Effector memory CD8-positive, alpha-beta T cell (primary cell): ENCODE measurements at places on chromosomes 1 and 21.

GRCh38 chr1:194300776-194301175 is 1114.4 kb upstream of the B3GALT2 start:
- no peaks in the 10 kb centered on the region for H3K4me1 ChIP-seq
- no peaks in the 10 kb centered on the region for H3K36me3 ChIP-seq
- H3K4me3 ChIP-seq: no peak overlapping the region
- no peaks in the 10 kb centered on the region for H3K27me3 ChIP-seq

DNA sequence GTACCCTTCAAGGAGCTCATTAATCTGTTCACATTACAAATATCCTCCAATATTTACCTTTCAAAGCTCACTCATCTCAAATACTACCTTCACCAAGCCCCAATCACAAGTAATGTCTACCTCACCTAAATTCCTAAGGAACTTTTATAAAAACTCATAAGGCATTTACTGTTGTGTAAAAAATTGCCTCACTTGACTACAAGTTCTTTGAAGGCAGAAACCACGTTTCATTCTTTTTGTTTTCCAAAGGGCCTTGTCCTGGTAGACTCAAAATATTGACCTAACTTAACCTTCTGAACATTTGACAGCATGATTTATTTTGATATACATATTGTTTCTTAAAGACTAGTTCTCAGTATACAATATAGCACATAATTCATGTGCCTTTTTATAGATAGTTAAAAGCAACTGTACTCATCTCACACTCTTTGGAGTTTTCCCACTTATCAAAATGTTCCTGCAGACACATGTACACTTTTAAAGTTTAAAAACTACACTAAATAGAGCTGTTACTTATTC is 2.5 kb downstream of the USP33 start:
- peak overlapping the region; percentile 14 for H3K27ac ChIP-seq
- peaks cover 14% of the 10 kb centered on the region for H3K36me3 ChIP-seq
- no peak for DNase-seq
- H3K4me3 ChIP-seq: peak overlapping the region; percentile 88

GRCh38 chr1:38029685-38030511 is 16.7 kb downstream of the POU3F1 start:
- H3K4me3 ChIP-seq: peak overlapping the region; percentile 52
- DNase-seq: no peak
- H3K27me3 ChIP-seq: no peaks in the 10 kb centered on the region
- H3K4me1 ChIP-seq: peaks cover 36% of the 10 kb centered on the region
- H3K27ac ChIP-seq: peak overlapping the region; percentile 89

DNA sequence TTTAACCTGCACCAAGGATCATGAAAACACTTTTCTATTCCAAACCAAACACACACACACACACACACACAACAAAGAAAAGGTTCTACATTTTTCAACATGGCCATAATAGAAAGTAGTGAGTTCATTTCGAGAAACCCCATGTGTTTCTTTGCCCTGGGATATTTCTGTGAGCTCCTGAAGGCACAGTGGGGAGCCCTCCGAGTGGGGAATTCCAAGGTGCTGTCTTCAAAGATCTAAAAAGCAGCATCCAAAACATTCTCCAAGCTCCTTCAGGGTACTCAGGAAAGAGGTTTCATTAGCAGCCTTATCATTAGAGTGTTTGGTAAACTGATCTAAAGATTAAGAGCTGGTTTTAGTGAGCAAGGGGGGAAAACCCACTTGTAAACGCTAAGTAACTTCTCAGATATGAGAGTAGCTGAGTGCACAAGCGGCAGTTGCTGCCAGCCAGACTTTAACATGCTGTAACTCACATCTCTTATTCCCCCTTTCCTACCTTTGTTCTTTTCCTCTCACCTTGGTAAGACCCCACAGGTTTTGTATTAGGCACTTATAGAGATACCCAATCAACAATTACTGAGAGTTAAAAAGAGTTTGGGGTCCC is 38.3 kb downstream of the ZC3H11B start:
- H3K4me1 ChIP-seq: no peaks in the 10 kb centered on the region
- DNase-seq: no peak
- no peak overlapping the region for H3K4me3 ChIP-seq
- H3K36me3 ChIP-seq: no peaks in the 10 kb centered on the region
- H3K27ac ChIP-seq: no peak overlapping the region

DNA sequence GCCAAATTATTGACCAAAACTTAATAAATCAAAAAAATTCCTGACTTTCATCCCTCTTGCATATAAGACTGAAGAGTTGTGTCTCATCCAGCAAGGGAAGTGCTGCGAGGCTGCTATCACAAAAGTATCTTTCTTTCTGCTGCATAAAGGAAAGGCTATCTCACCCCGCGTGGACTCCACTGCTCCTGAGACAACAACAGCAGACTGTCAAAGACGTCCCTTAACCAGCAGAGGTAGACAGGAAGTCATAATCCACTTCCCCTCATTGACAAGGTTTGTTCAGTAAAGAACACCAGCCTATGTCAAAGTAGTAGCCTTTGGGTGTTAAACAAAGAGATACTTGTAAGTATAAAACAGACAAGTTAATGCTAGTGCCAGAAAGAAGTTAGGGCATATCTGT is 29.4 kb downstream of the VPS26C start:
- H3K27ac ChIP-seq: peak overlapping the region; percentile 92
- DNase-seq: no peak

DNA sequence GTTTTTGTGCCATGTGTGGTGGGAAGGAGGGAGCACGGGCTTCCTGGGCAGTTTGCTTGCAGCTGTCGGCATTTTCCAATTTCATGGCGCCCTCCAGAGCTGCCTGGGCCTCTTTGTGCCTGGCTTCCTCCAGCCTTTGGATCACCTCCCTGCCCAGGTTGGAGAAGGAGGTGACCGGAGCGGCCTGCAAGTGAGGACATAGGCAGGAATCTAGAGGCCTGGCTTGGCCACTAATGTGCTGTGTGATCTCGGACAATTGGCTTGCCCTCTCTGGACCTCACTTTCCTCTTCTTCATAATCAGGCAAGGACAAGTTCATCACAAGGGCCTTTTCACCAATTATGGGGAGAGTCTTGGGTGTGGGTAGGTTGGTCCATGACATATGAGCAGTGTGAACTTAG is 245.1 kb downstream of the MATN1 start:
- no peak overlapping the region for H3K27ac ChIP-seq
- no peaks in the 10 kb centered on the region for H3K4me1 ChIP-seq
- H3K36me3 ChIP-seq: peaks cover 3% of the 10 kb centered on the region

- H3K4me3 ChIP-seq: no peak overlapping the region
- DNase-seq: no peak
- no peaks in the 10 kb centered on the region for H3K27me3 ChIP-seq
- peaks cover 30% of the 10 kb centered on the region for H3K4me1 ChIP-seq
- H3K36me3 ChIP-seq: no peaks in the 10 kb centered on the region
Observed at GRCh38 chr1:168498159-168498631, 45.6 kb downstream of the XCL2 start.

DNA sequence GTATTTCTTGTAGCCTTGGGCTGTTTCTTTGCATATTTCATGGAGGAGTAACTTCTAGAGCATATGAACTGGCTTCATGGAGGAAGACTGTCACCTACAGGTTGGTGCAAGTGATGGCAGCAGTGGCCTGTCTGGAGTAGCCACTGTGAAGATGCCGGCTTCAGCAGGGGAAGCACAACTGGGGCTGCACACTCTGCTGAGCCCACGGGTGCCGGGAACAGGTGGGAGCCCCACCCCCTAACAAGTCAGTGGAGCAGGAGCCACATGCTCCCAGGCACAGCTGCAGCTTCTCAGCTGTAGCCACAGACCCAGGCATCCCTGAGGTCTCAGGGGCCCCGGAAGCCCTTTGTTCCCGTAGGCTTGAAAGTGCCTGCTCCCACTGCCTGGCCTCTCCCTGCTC is 43.2 kb upstream of the C1orf185 start:
- no peaks in the 10 kb centered on the region for H3K4me1 ChIP-seq
- no peaks in the 10 kb centered on the region for H3K36me3 ChIP-seq
- H3K27ac ChIP-seq: no peak overlapping the region
- peaks cover 29% of the 10 kb centered on the region for H3K27me3 ChIP-seq
- no peak overlapping the region for H3K4me3 ChIP-seq

GRCh38 chr1:30166174-30166573 is 557.2 kb downstream of the MATN1 start:
- peaks cover 41% of the 10 kb centered on the region for H3K27me3 ChIP-seq
- H3K4me3 ChIP-seq: no peak overlapping the region
- H3K4me1 ChIP-seq: no peaks in the 10 kb centered on the region
- DNase-seq: no peak

DNA sequence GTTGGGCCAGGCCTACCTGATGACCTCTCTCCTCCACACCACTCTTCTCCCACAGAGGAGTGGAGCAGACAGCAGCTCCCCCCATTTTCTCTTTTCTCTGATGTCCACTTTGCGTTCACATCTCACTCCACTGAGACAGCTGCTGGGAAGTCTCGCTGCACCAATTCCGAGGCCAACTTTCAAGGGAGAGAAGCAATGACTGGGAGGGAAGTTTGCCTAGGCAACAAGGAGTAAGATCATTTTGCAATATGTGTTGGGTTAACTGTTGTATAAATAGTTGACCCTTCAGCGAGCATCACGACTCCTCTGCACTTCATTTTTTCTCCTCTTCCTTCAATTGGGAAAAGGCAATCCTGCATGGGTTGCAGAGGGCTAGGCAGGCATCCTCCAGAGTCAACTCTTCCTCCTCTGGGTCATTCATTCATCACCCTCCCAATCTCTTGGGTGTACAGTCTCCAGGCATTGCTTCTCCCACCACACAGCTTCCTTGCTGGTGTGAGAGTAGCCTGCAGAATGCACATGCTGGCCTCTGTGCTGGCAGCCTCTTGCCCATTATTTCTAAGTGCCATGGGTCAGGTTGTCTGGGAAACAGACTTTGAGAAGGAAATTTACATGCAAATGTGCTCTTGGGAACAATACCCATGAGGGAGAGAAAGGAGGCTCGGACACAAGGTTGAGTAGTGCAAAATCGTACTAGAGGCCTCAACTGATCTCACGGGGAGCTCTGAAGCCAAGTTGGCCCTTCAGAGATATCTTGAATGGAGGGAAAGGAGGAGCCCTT is 75.8 kb upstream of the BCAR3 start:
- H3K27me3 ChIP-seq: no peaks in the 10 kb centered on the region
- peaks cover 15% of the 10 kb centered on the region for H3K4me1 ChIP-seq
- no peak overlapping the region for H3K4me3 ChIP-seq
- H3K27ac ChIP-seq: no peak overlapping the region
- no peak for DNase-seq
- H3K36me3 ChIP-seq: no peaks in the 10 kb centered on the region

- H3K4me3 ChIP-seq: no peak overlapping the region
- peaks cover 3% of the 10 kb centered on the region for H3K36me3 ChIP-seq
- no peaks in the 10 kb centered on the region for H3K27me3 ChIP-seq
- no peak for DNase-seq
Observed at GRCh38 chr1:174448531-174448883, 743 bp downstream of the GPR52 start.

- peak overlapping the region; percentile 83 for H3K4me3 ChIP-seq
- peaks cover 21% of the 10 kb centered on the region for H3K36me3 ChIP-seq
- peaks cover 40% of the 10 kb centered on the region for H3K4me1 ChIP-seq
Observed at GRCh38 chr21:43866659-43867331, 1.8 kb downstream of the AGPAT3 start.

GRCh38 chr1:47962750-47963492 is 34.3 kb downstream of the TRABD2B start:
- no peak overlapping the region for H3K4me3 ChIP-seq
- H3K36me3 ChIP-seq: no peaks in the 10 kb centered on the region
- H3K4me1 ChIP-seq: no peaks in the 10 kb centered on the region
- H3K27ac ChIP-seq: no peak overlapping the region

GRCh38 chr1:156935505-156936128 is 15.2 kb downstream of the LRRC71 start:
- peaks cover 34% of the 10 kb centered on the region for H3K27me3 ChIP-seq
- no peak for DNase-seq
- H3K4me1 ChIP-seq: no peaks in the 10 kb centered on the region
- no peak overlapping the region for H3K27ac ChIP-seq
- no peaks in the 10 kb centered on the region for H3K36me3 ChIP-seq

- H3K4me1 ChIP-seq: no peaks in the 10 kb centered on the region
- no peak overlapping the region for H3K4me3 ChIP-seq
- DNase-seq: no peak
- peaks cover 15% of the 10 kb centered on the region for H3K27me3 ChIP-seq
- H3K36me3 ChIP-seq: no peaks in the 10 kb centered on the region
- H3K27ac ChIP-seq: no peak overlapping the region
Observed at GRCh38 chr1:162175379-162176081, 106.0 kb downstream of the NOS1AP start.

- peak within 1 kb of the TSS; percentile 59 for H3K27ac ChIP-seq
- H3K27me3 ChIP-seq: no peaks in the 10 kb centered on the region
- DNase-seq: peak; percentile 95
Observed at GRCh38 chr1:9588551-9589143, at the start of gene TMEM201. Gene TMEM201, plus strand, starts transcription at chr1:9588911. Its CDS starts 20 bp downstream, at chr1:9588931.

- H3K36me3 ChIP-seq: no peaks in the 10 kb centered on the region
- H3K27me3 ChIP-seq: no peaks in the 10 kb centered on the region
- H3K4me1 ChIP-seq: no peaks in the 10 kb centered on the region
- no peak overlapping the region for H3K27ac ChIP-seq
- DNase-seq: no peak
Observed at GRCh38 chr1:57341721-57342120, 82.1 kb downstream of the DAB1 start.

GRCh38 chr1:12016182-12016581 is 3.1 kb upstream of the MIIP start:
- no peak overlapping the region for H3K4me3 ChIP-seq
- peaks cover 11% of the 10 kb centered on the region for H3K4me1 ChIP-seq
- no peak for DNase-seq
- H3K36me3 ChIP-seq: peaks cover 27% of the 10 kb centered on the region

DNA sequence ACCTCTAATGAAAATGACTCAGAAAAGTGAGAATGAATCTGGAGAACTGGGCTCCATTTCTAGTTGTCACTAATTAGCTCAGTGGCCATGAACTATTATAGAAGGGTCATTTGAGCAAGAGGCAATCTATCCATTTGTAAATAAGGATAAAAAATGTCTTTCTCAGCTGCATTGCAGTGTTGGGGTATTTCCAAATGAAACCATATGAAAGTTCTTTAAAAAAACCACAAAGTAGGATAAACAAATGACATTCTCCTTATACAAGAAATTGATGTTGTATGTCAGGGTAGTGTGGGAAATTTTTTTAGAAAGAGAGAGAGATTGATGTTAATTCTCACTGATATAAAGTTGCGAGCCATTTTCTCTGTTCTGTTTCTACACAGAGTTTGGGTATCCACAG is 26.0 kb downstream of the FMO3 start:
- H3K27me3 ChIP-seq: peaks cover 46% of the 10 kb centered on the region
- H3K36me3 ChIP-seq: no peaks in the 10 kb centered on the region
- no peak overlapping the region for H3K27ac ChIP-seq
- H3K4me1 ChIP-seq: no peaks in the 10 kb centered on the region
- no peak overlapping the region for H3K4me3 ChIP-seq

DNA sequence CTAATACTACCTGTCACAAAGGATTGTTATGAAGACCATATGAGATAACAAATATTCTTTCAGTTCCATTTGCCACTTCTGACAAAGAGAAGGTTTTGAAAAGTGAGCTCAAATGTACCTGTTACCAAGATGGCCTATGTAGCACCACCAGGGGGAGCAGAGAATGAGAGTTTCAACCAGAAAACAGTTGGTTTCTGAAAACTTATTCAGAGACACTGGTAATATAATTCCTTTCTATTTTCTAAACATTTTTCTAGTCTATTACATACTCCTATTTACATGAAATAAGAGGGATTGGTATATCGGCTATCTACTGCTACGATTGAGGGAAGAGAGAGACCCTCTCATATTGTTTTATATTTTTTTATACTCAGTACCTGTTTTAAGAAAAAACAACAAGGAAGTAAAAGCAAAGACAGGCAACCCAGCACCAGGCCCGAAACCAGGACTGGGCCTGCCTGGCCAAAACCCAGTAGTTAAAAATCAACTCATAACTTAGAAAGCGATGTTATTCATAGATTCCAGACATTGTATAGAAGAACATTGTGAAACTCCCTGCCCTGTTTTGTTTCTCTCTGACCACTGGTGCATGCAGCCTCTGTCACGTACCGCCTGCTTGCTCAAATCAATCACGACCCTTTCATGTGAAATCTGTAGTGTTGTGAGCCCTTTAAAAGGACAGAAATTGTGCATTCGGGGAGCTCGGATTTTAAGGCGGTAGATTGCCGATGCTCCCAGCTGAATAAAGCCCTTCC is 48.3 kb downstream of the IL23R start:
- peaks cover 7% of the 10 kb centered on the region for H3K36me3 ChIP-seq
